ENCODE measurements at places on chromosomes 2 and 18.
A peak's percentile ranks its signal among the peaks of the same experiment; 100 is the strongest.

- DNase-seq, result no peak
These were observed 129.4 kb upstream of the DAPL1 start for GRCh38 chr2:158665536-158666302.

DNA sequence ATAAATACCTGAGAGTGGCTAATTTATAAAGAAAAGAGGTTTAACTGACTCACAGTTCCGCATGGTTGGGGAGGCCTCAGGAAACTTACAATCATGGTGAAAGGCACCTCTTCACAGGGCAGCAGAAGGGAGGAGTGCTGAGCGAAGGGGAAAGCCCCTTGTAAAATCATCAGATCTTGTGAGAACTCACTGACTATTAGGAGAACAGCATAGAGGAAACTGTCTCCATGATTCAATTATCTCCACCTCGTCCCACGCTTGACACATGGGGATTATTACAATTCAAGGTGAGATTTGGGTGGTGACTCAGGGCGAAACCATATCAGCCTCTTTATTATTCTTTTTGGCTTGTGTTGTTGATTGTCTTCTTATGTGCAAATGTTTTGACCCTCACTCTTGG is 76.2 kb downstream of the WDR7 start:
- DNase-seq, result no peak

DNA sequence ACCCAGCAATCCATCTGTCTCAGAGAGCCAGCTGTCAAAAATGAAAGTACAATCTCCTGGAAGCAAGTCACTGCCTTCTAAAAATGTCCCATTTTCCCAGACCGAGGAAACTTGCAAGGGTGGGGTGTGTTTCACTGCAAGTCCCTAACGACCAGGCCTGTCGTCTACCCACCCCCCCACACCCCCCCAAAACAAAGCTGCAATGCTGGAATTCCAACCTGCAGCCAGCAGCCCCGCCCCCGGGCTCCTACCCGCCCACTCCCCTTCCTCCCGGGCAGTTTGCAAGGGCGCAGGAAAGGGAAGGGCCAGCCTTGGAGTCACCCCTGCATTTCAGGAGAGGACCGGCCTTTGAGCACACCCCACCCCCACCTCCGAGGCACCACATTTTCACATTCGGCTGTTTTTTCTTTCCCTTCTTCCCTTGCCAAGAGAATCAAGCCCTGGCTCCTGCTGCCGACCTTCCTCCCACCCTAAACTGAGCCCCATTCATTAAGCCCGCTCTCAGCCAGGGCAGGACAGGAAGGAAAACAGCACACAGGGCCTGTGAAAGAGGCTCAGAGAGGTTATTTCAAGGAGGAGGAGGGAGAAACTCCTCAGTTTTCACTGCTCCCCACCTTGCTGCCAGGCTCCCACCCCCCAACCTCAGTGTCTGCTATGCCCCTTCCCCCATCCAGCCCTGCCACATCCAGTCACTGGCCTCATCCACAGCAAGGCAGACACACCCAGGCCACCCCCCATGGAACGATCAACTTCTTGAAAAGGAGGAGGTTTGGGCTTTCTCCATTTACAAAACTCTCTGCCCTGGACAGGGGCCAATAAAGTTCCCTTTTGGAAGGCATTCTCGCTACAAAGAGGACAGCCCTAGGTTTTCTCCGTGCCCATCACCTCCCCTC is 11.3 kb downstream of the SMAD7 start:
- no peak for DNase-seq

DNA sequence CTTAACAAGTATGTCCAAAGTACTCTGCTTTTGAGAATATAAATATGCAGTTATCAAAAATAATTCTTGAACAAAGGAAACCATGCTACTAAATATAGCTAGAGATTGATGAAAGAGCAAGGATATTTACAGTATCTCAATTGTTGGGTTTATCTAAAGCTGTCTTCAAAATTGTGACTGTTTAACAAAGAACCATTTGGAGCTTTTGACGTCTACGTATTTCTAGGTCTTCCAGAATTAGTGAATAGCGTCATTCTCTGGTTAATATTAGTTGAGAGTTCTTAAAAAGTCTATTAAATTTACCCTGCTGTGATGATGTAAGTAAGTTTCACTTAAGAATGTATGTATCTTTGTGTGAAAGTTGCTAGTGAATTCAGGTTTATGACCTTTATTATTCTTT is 223.1 kb upstream of the SIX3 start:
- no peak for DNase-seq

GRCh38 chr18:56433919-56434318 is 204.5 kb downstream of the TXNL1 start:
- DNase-seq, result no peak

DNA sequence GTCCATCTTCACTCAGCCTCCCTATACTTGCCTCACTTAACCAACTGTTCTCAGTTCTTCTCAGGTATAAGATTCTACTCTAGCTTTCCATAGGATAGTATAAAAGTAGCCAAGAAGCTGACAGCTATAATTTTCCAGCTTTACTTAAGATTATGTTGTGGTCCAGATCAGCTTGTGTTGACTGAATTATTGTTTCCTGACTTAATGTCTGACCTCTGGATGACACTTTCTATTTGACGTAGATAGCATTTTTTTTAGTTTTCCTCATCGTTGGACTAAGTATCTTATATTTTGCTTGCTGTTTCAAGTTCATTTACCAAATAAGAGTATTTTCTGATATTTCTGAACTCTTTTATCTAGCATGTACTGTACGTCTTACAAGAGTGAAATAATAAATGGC is 1272.5 kb upstream of the CDH2 start:
- no peak for DNase-seq

- DNase-seq, result no peak
These were observed 112.6 kb downstream of the PMS1 start for GRCh38 chr2:189896809-189897208.

- DNase-seq, result no peak
These were observed 447.6 kb upstream of the ID2 start for GRCh38 chr2:8234253-8234652.

GRCh38 chr18:74944676-74945075 is 264.3 kb downstream of the PTGR3 start:
- DNase-seq, result no peak

DNA sequence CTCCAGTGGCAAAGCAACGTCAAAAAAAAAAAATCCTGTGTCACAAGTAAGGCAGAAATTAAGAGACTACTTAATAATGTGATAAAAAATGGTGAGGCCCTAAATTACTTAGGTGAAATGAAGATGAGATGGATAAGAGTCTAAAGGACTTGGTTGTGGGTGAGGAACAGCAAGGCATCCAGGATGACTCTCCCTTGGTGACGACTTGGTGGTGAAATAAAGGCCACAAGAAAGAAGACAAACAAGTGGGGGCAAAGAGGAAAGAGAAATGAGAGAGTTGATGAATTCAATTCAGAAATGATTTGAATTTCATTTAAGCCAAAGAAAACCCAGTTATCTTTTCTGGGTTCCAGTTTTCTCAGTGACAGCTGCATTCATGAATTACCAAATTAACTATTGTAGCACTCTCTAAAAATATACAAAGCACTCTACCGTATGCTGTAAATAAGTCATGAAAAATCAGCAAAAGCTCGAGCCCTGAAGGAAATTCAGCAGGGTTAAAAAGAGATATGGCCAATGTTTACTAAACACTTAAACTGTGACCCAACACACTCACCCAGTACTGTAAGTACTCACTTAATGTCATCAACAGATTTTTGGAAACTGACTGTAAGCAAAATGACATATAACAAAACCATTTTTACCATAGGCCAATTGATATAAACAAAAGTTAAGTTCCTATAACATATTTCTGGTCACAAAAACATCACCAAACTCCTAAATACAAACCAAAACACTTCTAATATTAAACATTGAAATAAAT is 1.4 kb downstream of the METTL8 start:
- DNase-seq, result no peak

- DNase-seq, result no peak
These were observed 80.4 kb upstream of the MGAT5 start for GRCh38 chr2:134173338-134174016.

GRCh38 chr2:119637371-119637770 is 41.6 kb upstream of the TMEM177 start:
- no peak for DNase-seq

DNA sequence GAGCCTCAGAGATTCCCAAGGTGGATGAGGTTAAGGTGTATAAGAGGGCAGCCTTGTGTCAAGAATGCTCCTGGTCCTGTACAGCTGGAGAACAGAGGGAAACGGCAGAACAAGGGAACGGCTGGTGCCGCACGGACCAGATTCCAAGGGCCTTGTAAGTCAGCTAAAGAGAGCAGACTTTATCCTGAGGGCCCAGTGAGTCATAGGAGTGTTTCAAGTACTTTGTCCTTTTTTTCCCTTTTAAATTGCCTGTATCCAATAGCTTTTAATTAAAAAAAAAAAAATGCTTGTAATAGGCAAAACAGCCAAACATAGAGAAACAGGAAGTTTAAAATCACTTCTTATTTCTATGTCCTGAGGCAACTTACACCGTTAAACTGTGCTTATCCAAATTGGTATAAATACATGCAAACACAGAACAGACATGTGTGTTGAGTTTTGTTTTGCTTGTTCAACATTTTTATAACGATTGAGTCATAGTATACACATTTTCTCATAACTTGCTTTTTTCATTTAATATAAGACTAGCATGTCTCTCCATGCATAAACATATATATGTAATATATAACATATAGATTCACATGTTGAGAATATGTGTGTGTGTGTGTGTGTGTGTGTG is 42.1 kb upstream of the EVA1A start:
- no peak for DNase-seq

DNA sequence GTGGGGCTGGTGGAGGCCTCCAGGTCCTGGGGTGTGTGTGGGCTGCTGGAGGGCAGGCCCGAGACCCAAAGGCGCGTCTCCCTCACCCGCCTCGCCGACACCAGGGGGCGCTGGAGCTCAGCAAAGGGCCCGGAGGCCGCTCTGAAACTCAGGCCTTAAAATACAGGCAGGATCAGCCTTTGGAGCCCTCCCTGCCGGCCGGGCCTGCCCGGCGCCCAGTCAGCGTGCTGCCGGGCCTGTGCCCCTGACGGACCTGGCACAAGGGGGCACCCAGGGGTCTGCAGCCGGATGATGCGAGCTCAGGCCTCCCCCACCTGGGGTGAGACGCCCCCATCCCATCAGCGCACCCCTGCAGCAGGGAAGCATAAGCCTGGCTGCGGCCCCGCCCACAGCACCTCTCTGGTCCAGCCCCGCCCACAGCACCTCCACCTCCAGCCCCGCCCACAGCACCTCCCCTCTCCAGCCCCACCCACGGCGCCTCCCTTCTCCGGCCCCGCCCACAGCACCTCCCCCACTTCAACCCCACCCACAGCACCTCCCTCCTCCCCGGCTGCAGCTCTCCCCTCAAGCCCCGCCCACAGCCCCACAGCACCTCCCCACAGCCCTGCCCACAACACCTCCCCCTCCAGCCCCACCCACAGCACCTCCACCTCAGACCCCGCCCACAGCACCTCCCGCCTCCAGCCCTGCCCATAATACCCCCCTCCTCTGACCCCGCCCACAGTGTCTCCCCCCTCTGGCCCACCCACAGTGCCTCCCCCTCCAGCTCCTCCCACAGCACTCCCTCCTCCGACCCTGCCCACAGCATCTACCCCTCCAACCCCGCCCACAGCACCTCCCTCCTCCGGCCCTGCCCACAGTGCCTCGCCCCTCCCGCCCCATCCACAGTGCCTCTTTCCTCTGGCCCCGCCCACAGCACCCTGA is 92.8 kb upstream of the OTOS start:
- DNase-seq, result peak; percentile 93

DNA sequence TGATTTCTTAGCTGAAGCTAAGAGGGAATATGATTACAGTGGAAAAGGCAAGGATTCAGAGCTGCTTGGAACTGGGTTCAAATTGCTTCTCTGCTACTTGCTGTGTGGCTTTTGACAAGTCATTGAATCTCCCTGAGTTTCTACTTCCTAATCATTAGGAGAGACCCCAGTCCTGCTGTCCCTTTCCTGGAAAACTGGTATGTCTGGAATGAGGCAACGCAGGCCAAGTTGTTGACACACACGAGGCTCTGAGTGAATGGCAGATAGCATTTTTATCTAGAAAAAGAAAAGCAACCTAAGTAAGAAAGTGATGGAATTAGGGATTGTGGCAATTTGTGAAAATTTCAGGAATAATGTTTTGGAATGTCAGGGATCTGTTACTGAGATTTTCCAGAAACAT is 123.6 kb downstream of the LPIN1 start:
- DNase-seq, result no peak

DNA sequence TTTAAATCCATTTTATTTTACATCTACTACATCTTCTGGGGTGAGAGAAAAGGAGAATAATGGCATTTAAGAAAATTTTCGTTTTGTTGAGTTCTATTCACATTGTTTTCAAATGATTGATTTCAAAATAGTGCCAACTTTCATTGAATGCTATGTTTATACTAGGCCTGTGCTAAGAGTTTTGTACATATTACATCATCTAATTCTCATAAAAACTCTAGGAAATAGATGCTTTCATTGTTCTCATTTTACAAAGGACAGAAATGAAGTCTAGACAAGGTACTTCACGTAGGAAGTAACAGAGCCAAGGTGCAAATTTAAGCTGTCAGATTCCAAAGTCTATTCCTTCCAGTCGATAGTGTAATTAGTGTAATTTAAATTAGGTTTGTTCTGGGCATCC is 402.8 kb upstream of the UBE2E3 start:
- no peak for DNase-seq

GRCh38 chr2:157329524-157329923 is 3.9 kb upstream of the ERMN start:
- DNase-seq, result no peak

- DNase-seq, result no peak
These were observed 279.1 kb upstream of the LYPD1 start for GRCh38 chr2:132949108-132949507.

- DNase-seq, result no peak
These were observed 447.0 kb upstream of the ID2 start for GRCh38 chr2:8234757-8235374.

Measured in mesenteric fat pad (tissue), 1 donor.